NAMALWA (cell line): ENCODE measurements at places on chromosomes 12 and 14.
A peak's percentile ranks its signal among the peaks of the same experiment; 100 is the strongest.

DNA sequence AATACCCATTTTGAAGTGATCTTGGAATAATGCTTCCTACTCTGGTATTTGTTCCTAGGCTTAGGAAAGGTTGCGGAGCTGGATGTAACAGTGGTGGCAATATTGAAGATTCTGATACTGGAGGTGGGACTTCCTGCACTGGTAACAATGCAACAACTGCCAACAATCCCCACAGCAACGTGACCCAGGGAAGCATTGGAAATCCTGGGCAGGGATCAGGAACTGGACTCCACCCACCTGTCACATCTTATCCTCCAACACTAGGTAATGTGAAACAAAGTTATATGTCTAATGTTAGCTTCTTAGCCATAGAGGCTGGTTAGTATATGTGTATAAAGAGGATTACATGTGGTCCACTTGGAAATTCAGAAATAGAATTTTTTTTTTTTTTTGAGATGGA lies 197.9 kb downstream of the PCNX1 start:
- no peak for DNase-seq

DNA sequence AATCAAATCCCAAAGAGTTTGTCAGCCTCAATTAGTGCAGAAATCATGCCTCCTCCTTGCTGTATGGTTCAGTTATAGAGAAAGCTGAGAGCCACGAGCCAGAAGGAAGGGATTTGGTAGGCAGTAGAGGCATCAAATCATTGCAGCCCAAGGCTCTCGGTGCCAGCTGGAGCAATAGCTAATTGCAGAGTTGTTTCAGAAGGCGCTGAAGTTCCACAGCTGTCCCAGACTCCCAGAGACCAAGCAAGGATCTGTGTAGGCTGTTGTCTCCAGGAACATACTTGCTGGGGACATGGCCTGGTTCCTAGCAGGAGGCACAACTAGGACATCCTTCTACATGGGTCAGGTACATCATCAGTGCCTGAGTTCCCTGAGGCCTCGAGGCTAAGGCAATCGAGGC lies 80.4 kb upstream of the WSCD2 start:
- no peak for DNase-seq

DNA sequence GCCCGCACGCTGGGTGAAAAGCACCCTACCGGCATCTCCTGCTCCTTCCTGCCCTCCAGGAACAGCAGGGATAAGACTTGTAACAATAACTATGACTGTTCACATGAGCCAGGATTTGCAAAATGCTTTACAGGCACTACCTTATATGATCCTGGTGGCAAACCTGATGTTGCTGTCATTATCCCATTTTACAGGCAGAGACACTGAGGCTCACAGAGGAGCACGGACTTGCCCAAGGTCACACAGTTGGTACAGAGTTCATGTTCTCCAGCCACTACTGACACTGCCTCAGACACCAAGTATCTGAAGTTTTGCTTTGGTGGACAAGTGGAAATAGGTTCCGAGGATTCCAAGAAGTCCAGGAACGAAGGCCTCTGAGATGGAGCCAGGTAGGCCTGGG lies 22.6 kb downstream of the GLTP start:
- no peak for DNase-seq

- no peak for DNase-seq
Measured at GRCh38 chr14:99800781-99801180, 7.6 kb downstream of the EML1 start.

- no peak for DNase-seq
Measured at GRCh38 chr14:71742485-71742884, 189.7 kb upstream of the RGS6 start.

DNA sequence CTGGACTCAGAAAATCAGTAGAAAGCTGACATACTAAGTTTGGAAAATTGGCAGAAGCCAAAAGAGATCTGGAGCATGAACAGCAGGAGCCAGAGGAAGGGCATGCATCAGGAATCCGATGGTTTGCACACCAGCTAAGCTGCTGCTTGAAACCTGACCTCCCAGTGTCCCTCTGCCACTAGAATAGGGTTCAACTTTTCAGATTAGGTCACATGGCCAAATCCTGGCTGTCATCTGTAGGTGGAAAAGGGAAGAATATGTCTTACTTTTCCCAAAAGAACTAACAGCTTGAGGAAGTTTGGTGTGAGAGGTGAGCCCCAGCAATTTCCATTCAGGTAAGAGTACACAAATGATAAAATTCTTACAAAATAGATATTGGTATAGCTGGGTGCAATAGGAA lies 732.6 kb downstream of the RERGL start:
- DNase-seq, result no peak

GRCh38 chr12:122921917-122922316 lies 26.0 kb upstream of the VPS37B start:
- DNase-seq, result no peak

- DNase-seq, result no peak
Measured at GRCh38 chr12:106945261-106945851, 10.4 kb upstream of the TMEM263 start.

DNA sequence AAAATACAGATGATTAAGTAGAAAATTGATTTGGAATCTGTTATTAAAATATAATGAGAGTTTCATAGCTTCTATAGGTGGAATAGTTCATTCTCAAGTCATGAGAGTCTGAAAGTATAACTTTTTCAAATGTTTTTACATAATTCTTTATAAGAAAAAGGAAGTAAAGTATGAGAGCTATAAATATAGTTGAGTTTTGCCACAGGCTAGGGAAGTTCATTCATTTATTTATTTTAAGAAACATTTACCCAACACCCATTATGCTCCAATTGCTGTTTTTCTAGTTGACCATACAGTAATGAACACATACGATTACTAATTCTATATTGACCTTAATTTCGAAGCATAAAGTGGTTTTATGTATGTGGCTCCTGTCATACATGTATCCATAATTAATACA lies 24.8 kb downstream of the LRRIQ1 start:
- DNase-seq, result no peak

DNA sequence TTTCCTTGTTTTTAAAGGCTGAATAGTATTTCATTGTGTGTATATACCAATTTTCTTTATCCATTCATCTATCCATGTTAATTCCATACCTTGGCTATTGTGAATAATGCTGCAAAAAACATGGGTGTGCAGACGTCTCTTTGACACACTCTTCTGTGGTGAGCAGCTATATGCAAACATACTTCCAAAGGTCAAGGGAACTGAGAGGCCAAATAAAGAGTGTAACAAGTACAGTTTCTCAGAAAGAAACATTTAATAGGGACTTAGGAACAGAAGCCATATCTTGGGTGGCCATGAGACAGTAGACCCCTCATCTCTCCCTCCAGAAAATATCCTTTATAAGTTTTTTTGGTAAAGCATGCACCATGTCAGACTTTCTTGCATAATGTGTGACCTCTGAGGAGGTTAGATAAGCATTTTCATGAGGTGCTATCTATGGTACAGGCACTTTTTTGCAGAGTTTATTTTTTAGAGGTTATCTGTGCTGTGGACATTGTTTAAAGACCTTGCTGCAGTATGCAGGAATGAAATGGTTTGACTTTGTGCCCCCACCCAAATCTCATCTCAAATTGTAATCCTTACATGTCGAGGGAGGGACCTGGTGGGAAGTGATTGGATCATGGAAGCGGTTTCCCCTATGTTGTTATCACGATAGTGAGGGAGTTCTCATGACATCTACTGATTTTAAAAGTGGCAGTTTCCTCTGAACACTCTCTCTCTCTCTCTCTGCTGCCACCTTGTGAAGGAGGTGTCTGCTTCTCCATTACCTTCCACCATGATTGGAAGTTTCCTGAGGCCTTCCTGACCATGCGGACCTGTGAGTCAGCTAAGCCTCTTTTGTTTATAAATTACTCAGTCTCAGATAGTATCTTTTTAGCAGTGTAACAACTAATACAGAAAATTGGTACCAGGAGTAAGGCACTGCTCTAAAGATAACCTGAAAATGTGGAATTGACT lies 1202.3 kb downstream of the GALC start:
- DNase-seq, result peak; percentile 5

DNA sequence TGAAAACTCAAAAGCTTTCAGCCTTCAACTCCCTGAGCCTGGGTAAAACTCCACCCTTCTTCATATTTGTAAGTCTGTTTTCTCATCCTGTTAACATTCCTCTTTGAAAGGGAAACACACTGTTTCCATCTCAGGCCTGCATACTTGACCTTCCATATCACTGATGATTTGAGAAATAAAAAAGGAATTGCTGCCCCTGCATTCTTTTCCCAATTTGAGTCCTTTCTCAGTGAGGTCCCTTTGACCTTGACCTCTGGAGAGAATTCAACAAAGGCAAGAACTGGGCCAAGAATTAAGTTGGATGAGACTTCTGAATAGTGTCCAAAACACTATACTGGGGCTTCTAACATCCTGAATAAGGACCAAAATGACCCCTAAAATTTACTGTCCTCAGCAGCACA lies 108.0 kb downstream of the AEBP2 start:
- no peak for DNase-seq

- DNase-seq, result no peak
Measured at GRCh38 chr14:103122585-103122946, 695 bp upstream of the TNFAIP2 start.

- no peak for DNase-seq
Measured at GRCh38 chr12:124979568-124979967, 9.4 kb downstream of the DHX37 start.

DNA sequence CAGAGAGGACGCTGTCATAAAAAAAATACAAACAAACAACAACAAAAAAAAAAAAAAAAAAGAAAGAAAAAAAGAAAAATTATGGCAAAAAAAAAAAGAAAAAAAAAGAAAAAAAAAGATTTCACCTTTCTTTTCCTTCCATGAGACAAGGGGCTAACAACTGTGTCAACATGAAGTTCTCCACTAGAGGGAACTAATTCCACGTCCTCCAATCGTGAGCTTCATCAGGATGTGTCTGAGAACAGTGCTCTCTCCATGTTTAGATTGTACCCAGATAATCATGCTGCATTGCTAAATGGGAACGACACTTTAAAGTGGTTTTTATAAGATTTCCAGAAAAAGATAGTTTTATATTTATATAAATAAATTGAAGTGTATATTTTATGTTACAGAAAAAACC lies 96.2 kb upstream of the PTPRB start:
- DNase-seq, result peak; percentile 87

DNA sequence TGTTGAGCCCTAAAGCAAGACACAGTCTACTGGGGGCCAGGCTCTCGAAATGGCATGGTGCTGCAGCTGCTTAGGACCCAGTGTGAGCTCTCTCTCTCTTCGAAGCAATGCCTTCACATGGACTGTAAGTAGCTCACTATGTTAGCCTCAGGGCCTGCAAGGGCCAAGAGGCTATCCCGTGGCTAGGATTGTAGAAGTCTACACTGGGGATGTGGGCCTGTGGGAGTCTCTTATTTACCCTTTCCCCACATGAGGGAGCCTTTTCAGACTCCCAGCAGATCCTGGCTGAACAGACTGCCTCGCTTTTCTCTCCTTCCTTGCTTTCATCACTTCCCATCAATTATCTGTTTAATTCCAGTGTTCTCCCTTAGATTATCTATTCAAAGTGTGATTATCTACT lies 101.4 kb downstream of the GPR65 start:
- no peak for DNase-seq

- DNase-seq, result no peak
Measured at GRCh38 chr12:86719381-86719780, 463.2 kb upstream of the MGAT4C start.

- peak; percentile 51 for DNase-seq
Measured at GRCh38 chr14:74290415-74290814, 12.3 kb downstream of the ABCD4 start.

DNA sequence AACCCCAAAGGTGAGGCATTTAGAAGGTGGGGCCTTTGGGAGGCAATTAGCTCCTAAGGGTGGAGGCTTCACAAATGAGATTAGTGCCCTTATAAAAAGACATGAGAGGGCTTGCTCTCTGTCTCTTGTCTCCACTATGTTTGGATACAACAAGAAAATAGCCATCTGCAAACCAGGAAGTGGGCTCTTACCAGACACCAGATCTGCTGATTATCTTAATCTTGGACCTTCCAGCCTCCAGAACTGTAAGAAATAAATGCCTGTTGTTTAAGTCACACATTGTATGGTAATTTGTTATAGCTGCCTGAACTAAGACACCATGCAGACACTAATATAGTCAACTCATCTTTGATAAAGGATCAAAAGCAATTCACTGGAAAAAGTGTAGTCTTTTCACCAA lies 34.4 kb downstream of the TMEM116 start:
- no peak for DNase-seq

GRCh38 chr14:47520382-47520781 lies 155.0 kb downstream of the MDGA2 start:
- no peak for DNase-seq

- peak; percentile 93 for DNase-seq
Measured at GRCh38 chr12:26831951-26832821, 808 bp downstream of the ITPR2 start.

- DNase-seq, result no peak
Measured at GRCh38 chr12:34352098-34352497, 329.8 kb downstream of the ALG10 start.

DNA sequence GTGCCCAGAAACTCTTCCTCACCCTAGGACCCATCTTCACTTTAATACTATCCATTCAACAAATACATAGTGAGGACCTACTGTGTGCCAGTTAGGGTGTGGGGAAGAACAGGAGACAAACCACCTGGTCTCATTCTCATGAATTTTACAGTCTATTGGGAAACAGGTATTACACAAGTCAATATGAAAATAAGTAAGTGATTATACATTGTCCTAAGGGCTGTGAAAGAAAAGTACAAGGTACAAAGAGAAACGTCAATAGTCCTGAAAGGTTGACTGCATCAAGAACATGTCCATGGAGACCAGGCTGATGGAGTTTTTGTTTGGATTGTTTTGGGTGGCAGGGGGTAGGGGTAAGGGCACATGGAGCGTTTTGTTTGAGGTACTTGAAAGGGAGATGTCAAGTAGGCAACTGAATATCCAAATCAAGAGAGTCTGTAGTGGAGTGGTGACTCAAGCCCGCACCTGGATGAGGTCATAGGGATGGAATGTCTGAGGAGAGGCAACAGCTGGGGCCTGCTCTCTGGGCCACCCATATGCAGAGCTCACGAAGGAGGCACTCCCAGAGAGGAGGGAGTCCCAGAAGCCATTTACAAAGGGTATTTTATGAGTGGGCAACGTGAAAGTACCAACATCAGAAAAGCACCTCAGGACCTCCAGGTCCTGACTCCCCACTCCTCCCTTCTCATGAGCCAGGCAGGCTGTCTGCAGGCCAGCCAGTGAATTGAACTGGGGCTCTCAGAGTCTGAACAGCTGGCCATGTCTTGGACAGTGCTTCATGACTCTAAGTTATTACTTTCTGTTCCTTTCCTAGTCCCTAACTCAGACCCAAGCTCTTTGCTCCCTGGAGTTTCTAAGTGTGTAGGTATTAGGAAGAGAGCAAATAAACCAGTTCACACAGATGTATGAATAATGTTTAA lies 272.0 kb downstream of the ZFP36L1 start:
- no peak for DNase-seq

DNA sequence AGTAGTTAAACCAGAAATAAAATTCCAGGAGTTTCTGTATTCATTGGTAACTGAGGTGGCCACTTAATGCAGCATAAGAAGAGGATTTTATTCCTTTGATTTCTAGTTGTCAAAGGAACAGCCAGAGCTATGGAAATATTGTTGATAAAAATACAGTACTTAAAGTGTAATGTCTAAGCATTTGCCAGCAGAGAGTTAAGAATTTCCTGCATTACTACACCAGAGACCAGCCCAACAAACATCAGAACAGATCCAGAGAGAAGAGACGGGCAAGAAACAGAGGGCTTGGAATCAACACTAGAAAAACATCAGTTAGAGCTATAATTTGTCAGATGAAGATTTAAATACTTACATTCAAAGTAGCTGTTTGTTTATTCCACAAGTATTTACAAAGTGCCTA lies 77.9 kb downstream of the ST8SIA1 start:
- no peak for DNase-seq

GRCh38 chr12:120150919-120151525 lies 34.5 kb upstream of the RAB35 start:
- DNase-seq, result no peak

GRCh38 chr12:1509413-1510052 lies 84.8 kb downstream of the FBXL14 start:
- DNase-seq, result no peak
